ENCODE measurements at places on chromosomes 5 and 9. TPM values are rescaled to one million over a fixed set of nuclear protein-coding genes. Genes with fewer than 3 reads are reported as not detected.

MARVELD2 gene
- 1.4 TPM for total RNA-seq

FOXD1 gene
- 0.27 TPM for total RNA-seq

BARHL1 gene
- not detected for total RNA-seq

RMRP gene
- total RNA-seq: 7,446 TPM

PCDHA6 gene
- total RNA-seq: 0.85 TPM

CCDC183 gene
- total RNA-seq: 0.70 TPM

MEIKIN gene
- total RNA-seq: not detected

NOTCH1 gene
- 140 TPM for total RNA-seq
